ENCODE measurements at places on chromosomes 7 and 10.

GRCh38 chr7:148318838-148319237 is 271.7 kb upstream of the C7orf33 start:
- no peak for DNase-seq

- DNase-seq = no peak
Observed at GRCh38 chr10:61964059-61964709, 62.7 kb downstream of the ARID5B start.

DNA sequence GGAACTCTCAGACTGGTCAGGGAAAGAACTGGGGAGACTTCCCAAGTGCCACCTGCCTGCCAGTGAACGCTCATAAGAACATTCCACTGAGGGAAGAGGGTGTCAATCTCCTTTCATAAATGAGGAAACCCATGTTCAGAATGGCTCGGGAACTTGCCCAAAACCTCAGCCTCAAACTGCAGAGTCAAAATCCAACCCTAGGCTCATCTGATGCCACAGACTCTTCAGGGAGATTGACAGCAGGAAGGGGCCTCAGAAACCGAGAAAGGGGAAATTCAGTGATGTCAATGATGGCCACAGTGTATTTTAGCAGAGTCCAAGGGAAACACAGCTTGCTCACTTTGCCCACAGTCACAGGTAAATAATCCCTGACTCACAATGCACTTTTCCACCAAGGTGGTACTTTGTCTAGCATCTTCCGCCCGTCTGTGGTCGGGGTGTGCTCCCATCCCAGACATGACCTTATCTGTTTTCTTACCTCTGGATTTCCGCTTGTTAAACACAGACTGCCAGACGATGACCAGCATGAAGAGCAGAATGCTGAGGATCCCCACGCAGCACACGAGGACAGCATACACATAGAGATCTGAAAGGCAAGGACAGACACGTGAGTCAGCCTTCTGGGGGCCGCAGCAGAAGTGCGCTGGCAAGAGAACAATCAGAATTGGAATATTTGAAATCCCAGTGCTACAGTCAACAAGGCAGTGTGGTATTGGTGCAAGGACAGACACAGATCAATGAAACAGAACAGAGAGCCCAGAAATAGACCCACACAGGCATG is 38.4 kb downstream of the VSTM4 start:
- no peak for DNase-seq

DNA sequence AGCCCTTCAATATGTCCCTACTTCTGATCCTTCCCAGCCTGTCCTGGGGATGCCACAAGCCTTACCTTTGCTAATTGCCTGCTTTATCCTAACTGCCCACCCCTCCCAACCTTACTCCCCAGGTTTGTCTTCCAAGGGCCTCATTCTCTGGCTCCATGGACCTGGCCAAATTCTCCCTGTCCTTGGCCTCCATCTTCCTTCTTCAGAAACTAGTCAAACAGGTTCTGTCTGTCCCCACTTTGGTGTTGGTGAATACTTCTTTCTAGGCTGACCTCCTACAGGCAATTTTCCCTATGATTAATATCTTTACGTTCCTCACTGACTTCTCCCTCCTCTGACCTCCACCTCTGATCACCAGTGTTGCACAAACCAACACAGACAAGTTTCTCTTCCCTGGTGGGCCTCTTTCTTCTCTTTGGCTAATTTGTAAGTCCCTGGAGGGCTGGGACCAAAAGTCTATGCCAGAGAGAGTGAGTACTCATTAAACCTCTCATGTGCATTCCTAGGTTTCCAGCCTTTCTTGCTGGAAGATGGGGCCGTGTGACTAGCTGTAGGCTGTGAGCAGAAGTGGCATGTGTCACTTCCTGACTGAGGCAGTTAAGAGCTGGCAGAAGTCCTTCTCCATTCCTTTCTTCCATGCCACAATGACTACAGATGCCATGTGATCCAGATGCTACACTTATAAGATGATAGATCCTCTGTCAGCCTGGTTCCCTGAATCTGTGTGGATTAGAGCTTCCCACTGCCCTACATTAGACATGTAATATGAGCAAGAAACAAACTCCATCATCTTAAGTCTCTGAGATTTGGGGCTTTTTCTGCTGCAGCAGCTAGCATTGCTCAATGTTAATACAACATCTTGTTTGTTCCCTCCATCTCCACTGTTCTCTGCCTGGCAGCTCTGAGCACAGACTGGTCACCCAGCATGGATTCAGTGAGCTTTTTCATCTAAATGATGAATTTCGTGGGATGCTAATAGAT is 382.7 kb downstream of the RPS24 start:
- no peak for DNase-seq

GRCh38 chr7:86937363-86937878 is 122.0 kb downstream of the ELAPOR2 start:
- DNase-seq = no peak

DNA sequence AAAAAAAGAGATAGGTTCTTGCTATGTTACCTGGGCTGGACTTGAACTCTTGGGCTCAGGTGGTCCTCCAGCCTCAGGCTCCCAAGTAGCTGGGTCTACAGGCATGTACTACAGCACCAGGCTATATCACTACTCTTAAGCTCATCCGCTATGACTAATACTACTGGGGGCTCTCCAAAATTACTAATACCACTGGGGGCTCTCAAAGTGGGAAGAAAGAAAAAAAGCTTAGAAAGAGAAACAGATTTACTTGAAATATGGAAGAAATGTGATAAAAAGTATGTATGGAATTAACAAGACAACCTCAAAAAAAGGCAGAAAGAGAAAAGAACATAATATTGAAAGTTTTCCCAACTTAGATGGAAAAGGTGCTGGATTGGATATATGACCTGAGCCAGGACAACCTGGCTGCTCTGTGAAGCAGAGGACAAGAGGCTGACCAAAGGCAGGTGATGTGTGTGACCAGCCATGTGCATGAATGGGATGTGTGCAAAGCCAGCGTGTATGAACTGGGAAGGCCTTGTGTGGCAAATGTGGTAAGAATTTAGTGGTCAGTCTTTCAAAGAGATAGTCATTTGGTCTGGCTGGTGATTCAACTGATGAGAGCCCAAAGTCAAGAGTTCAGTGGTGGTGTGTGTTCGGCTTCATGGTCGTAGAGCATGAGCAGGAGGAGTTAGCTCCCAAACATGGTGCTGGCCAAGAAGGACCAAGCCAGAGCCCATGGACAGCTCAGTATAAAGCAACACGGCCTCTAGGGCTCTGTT is 232.4 kb upstream of the KLF14 start:
- no peak for DNase-seq

GRCh38 chr7:78169992-78170391 is 371.4 kb downstream of the PHTF2 start:
- no peak for DNase-seq

DNA sequence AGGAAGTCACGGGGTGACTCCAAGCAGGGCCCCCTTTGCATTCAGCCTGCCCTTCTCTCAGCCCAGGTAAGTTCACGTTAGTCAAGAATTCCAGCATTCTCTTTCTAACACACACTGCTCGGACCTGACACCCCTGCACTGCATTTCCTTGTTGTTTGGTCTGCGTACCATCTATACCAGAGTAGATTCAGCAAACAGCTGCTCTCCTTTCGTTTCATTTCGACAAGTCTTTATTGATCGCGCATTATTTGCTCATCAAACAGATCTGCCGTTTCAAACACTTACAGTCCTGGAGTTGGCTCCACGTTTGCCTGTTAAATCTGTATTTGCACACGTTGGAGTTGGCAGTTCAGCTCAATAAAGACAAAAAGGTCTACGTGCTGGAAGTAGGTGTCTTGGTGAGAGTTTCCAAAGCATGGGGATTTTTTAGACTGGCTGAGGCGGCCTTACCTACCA is 495.1 kb downstream of the RPS24 start:
- no peak for DNase-seq

DNA sequence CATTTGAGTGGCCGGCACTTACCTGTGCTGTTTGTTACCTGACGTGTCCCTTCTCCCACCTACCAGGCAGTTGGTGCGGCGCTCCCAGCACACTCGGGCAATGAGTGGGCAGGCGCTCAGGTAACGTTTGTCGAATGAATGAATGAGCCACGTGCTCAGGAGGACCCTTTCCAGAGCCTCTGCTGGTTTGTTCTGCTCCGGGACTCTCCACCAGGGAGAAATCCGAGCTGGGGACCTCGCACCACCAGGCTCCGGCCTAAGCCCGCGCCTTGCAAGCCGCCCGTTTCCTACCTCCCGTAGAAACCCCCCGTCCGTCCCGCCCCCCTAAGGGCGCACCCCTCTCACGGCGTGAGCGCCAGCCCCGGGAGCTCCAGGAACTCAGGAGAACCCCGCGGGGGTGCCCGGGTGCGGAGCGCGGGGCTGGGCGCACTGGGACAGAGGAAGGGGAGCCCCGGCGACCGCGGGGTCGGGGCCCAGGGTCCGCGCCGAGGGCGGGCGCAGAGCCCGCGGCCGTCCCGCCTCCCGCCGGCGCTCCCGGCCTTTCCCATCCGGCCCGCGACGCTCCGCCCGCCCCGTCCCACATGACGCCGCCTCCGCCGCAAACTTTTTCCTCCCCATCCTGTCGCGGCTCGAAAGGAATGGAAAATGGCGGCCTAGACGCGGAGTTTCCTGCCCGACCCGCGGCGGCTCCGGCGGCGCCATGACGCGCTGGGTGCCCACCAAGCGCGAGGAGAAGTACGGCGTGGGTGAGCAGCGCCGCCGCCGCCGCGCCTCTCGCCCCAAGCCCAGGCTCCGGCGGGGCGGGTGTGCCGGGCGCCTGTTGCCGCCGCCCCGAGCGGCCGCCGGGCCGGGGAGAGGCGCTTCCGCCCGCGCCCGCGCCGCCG is at the start of gene DOCK1:
Gene DOCK1, plus strand, starts transcription at position 611 of the 884 bp plus-strand sequence. Its CDS starts 90 bp downstream, at position 701.
- DNase-seq = no peak

GRCh38 chr10:93412801-93413200 is 69.3 kb downstream of the MYOF start:
- DNase-seq = no peak

DNA sequence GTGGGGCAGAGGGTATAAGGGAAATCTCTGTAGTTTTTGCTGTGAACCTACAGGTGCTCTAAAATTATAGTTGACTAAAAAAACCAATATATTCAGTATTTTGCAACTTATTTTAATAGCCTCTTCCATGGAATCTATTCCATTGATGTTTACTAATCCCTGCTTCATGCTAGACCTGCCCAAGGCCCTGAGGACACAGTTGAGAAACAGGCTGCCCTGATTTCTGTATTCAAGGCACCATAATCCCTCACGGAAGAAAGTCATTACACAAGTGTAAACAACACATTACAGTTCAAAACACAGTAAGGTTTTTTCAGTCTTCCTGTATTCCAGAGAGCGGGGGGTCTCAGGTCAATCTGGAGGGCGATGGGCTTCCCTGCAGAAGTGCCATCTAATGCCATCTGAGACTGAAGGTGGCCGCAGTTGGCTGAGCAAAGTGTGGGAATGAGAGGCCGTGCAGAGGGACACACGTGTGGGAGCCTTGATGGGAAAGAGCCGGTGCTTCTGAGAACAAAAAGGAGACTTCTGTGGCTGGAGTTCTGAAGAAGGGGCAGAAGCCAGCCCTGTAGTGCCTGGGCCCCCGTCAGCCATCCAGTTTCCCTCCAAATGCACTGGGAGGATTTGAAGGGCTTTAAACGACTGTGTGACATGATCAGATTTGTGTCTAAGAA is 146.9 kb downstream of the PTPN20 start:
- DNase-seq = no peak

DNA sequence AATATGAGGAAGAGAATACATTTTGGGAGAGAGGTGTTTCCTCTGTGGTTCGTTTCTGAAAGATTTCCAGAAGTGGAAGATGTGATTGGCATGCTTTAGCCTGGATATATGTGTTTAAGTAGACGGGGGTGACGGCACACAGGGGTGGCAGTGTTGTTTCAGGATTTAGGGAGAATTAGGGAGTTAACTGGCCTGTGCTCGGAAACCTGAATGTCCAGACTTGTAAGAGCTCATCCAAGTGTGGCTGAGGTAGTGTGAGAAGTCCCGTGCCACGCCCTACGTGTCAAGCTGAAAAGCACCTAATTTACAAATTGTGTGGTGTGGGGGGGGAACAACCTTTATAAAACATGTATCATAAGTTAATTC is 1.1 kb downstream of the RALA start:
- no peak for DNase-seq

DNA sequence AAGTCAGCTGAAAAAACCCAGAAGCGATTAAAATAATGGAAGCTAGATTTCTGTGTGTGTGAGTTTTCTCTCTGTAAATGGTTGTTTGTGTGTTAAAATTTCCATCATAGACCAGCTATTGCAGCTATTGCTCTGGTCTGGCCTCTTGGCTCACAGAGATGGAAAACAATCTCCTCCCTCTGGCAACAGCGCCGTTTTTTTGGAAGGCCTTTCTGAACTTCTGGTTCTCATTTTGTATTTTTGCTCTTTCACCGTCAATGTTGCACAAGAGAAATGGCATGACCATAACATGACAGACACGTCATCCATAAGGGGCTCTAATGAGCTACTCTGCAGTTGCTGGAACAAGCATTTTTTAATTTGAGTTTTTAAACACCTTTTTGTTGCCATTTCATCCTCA is 91.0 kb downstream of the CUBN start:
- DNase-seq = no peak

DNA sequence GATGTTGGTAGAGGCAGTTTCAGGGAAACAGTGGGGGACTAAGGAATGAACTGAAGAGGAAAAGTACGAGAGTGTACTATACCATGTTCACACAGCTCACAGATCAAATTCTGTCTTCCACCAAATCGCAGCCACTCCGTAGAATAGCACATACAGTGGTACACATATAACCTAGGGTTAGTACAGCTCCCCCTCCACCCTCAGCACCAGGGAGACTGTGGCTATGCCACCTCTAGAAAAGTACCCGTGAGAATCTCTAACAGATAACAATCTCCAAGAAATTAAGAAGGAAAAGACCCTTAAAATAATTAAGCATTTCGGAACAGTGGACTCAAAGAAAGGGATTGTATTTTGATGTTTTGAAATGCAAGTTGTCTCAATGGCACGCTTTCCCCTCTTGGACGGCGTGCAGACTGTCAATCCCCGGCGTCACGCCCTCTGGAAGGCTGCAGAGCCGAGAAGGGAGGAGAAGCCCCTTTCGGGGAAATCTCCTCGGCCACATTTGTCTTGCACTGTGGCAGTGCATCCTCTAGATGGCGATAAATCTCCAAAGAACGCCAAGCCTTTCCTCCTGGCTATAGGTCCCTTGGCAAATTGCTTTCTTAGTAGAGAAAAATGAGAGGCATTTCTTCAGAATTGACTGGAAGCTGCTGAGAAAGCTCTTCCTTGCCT is 345.0 kb downstream of the REEP3 start:
- DNase-seq = peak; percentile 8

DNA sequence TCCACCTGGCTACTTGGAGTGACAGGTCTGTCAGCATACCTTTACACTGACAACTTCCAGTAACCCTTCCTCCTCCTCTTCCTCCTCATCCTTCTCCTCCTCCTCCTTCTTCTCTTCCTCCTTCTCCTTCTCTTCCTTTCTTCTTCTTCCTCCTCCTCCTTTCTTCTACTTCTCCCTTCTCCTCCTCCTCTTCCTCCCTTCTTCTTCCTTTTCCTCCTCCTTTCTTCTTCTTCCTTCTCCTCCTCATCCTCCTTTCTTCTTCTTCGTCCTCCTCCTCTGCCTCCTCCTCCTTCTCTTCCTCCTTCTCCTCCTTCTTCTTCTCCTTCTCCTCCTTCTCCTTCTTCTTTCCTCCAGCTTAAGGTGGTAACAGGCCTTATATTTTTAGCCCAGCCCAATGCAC is 109.3 kb upstream of the PLXDC2 start:
- no peak for DNase-seq

- no peak for DNase-seq
Observed at GRCh38 chr10:94219829-94220228, 142.9 kb downstream of the NOC3L start.

- DNase-seq = peak; percentile 30
Observed at GRCh38 chr7:7681191-7681935, 37.0 kb downstream of the RPA3 start.

All from stimulated activated CD4-positive, alpha-beta T cell treated with anti-CD3 and anti-CD28 coated beads, TNF-alpha, amount 100 ng/mL, for 48 hours (primary cell).